ENCODE measurements at places on chromosomes 6 and 20.

GRCh38 chr6:28943223-28943556, 19.4 kb upstream of the TRIM27 start:
- no peak for DNase-seq

DNA sequence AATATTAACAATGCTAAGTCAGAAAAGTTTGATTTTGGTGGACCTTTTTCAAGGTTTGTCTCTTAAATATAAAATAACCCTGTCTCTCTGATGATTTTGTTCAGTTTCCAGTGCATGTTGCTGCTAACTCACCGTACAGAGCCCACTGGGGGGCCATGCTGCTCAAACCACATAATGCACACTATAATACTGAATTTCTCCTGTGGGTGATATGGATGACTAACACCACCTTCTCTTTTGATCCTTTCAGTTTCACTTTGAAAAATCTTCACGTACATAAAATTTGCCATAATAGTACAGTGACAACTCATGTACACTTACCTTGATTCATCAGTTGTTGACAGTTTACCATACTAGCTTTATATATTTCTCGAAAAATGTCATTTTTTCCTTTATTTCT, 506.6 kb upstream of the MAN1A1 start:
- DNase-seq = no peak

- DNase-seq = no peak
These were observed 27.4 kb upstream of the IGF2R start for GRCh38 chr6:159941286-159942113.

DNA sequence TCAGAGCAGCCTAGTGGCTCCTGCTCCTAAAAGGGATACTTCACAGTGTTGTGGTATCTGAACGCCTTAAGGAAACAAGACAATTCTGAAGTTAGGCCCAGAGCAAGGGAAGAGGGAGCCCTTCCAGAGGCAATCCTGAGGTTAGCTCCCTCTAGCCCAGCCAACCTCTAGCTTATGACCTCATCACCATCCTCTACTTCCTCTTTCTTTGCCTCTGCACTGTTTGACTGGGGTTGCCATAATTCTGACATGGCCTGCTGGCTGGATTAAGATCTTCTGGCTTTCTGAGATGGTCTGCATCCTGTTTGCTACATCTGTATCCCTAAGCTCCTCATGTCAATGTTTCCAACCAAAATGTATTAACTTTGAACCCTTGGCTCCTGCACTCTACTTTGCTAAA, 23.3 kb upstream of the BMP2 start:
- no peak for DNase-seq

- DNase-seq = no peak
These were observed 998 bp downstream of the BMP2 start for GRCh38 chr20:6768228-6769140.

DNA sequence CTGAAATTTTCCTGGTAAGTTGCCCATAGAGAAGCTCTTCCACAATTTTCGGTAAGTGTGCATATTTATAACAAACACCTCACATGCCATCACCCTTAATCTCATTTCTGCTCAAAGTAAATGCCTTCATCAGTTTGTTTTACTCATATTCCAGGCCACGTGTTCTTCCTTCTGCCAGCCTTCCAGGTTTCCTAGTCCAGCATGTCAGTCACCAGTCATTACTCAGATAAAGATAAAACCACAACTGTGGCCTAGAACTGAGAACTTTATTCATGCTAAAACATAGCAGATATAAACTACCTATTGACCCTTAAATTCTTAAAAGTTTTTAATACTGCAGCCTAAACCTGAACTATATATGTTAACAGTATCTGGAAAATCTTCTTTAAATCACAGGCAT, 149.5 kb upstream of the SLC22A16 start:
- DNase-seq = no peak

- no peak for DNase-seq
These were observed 7.8 kb downstream of the ADTRP start for GRCh38 chr6:11770546-11771466.

- DNase-seq = no peak
These were observed 38.0 kb downstream of the C6orf15 start for GRCh38 chr6:31074401-31074800.

GRCh38 chr20:54250691-54251090, 42.8 kb downstream of the PFDN4 start:
- no peak for DNase-seq

DNA sequence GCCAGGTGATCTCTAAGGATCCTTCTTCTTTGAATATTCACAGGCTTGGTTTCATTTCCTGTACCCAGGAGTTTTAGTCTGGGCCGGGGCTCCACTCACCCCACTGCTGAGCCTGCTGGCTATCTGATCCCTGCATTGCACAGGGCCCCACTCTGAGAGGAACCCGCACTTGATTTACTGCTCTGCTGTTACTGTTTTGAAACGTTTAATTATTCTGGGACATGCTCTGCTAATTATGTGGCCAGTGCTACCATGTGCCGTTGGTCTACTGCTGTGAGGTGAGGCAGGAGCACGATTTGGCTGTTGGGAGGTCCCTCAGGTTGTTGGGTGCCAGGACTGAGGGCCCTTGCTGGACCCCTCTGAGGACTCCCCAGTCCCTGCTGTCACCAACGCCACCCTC, 108.7 kb upstream of the SIRPA start:
- DNase-seq = no peak

DNA sequence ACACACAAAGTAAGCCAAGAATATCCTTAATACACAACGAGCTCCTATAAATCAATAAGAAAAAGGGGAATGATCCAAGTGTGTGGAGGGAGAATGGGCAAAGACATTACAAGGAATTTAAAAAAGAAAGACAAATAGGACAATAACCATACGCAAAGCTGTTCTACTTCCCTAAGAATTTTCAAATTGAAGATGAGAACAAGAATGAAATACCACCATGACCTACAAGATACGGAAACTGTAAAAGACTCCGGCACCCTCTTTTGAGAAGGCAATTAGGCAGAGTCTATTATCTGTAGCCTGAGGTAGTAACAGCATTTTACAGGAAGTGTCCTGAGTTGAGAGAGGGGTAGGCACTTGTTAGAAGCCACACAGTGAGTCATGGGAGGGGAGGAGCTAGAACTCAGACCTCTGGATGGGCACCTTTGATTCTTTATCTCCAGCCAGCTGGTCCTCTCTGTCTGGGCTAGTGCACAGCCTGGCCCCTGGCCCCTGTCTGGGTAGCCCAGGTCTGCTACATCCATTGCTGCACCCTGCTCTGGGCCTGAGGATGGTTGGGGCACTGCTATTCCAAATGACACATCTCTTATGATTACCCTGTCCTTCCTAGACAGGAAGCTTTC, 15.3 kb downstream of the RSPO4 start:
- no peak for DNase-seq

DNA sequence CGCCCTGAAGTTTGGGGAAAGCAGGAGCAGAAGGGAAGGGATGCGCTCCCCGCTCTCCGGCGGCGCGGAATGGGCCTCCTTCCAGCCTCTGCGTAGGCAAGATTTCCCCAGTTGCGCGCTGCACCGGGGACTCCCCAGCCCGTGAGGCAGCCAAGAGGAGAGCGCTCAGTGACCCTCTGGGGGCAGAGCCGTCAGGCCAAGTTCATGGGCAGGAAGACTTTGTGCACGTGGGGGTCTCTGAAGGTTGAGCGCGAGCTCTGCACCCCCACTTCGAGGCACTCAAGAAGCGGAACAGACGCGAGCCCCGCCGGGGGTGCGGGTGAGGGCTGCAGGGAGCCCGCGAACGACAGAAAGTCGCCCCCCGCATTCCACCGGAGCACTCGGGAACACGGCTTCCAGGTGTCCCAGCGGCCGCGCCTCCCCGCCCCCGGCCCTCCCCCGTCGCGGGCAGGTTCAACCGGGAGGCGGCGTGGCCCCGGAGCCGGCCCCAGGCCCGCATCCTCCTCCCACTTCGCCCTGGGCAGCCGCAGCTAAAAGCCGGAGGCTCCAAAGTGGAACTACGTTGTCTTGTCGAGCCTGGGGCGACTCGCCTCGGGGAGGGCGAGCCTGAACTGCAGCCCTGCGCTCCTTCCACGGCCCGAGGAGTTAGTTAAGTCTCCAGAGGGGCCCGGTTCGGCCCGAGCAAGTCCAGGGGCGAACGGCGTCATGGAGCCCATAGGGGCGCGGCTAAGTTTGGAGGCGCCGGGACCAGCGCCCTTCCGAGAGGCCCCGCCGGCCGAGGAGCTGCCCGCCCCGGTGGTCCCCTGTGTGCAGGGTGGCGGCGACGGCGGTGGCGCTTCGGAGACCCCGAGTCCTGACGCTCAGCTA, at the start of gene PPP1R3G:
PPP1R3G (plus strand) TSS at position 561 of the 867 bp plus-strand sequence; CDS start at position 706, 145 bp downstream.
- DNase-seq = no peak

DNA sequence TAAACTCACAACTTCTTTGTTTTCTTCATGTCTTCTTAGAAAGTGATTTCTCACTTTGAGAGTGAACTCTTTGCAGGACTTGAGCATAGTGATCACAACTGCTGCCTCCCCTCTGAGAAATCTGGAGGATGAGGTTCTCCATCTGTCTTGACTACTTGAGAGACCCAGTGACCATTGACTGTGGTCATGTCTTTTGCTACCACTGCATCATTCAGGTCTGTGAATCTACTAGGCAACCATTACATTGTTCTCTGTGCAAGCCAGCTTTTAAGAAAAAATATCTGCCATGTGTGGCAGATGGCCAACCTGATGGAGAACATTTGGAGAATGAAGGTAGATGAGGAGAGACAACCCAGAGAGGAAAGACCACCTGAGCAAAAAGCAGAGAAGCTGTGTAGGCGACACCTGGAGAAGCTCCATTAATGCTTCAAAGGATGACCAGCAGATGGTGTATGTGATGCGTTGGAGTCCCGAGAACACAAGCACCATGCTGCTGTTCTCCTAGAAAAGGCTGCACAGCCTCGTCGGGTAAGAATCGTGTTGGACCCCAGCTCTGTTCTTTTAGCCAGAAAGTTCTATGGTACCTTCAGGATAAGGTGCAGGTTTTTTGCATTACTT, 25.1 kb upstream of the TRIM26 start:
- DNase-seq = no peak

- no peak for DNase-seq
These were observed 236.0 kb downstream of the ADGRG6 start for GRCh38 chr6:142537612-142538478.

GRCh38 chr6:90273863-90274262, 22.8 kb downstream of the BACH2 start:
- DNase-seq = no peak

DNA sequence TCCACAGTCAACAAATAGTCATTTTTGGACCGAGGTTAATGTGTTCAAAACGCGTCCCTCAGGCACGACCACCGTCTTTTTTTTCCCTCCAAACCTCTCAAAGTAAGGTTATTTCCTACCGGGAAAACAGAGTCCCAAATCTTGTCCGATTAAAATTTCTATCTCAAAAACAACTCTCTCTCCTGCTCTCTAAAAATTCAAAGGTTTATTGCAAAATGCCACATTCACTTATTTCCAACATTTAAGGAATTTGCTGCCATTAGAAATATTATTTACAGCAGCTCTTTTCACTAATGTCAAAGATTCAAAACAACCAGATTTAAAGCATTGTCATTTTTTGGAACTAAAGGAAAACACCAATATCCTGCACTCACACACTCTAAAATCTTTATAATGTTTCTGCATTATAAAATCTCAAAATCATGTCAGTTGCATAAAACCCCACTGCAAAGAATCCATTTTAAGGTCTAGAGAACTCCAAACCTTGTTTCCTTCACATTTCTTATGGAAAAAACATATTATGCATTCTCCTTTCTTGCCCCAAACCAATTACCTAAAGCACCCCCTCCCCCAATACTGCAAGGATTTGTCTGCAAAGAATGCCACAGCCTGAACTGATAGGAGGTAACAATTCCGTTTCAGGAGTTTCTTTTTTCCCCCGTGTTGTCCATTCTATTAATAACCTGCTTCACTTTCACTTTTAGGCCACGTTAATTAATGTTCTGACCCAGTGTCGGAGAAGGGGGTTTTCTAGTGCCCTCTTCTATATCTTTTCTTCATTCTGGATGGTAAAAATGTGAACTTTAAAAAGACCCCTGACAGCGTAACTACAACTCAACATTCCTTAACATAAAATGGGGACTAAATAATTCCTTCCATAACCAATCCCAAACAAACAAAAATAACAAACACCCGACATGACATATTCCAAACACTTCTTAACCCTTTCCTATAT, 1.4 kb downstream of the NRN1 start:
- no peak for DNase-seq

DNA sequence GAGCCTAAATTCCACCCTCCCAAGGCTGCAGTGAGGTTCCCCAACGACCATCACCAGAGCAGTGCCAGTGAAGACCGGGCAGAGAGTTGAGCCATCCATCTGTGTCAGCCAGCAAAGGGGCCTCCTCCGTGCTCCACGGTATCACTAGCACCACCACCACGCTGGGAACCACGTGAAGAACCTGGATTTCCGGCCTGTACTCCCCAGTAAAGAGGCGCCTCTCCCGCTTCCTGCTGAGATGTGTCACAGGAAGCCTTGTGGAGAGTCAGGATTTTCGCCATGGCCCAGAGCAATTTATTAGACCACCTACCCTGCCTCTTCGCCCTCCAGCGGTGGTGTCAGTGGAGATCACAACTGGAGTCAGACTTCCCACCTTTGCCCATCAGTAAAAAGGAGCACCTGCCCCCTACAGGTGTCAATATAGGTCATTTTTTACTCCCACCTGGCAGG, 28.8 kb downstream of the CPXM1 start:
- DNase-seq = no peak

Data from left renal pelvis (tissue), 4 donors.